ENCODE measurements at places on chromosomes 3 and 15.

GRCh38 chr3:137765310-137766033, 1.4 kb downstream of the SOX14 start:
- no peak for DNase-seq

DNA sequence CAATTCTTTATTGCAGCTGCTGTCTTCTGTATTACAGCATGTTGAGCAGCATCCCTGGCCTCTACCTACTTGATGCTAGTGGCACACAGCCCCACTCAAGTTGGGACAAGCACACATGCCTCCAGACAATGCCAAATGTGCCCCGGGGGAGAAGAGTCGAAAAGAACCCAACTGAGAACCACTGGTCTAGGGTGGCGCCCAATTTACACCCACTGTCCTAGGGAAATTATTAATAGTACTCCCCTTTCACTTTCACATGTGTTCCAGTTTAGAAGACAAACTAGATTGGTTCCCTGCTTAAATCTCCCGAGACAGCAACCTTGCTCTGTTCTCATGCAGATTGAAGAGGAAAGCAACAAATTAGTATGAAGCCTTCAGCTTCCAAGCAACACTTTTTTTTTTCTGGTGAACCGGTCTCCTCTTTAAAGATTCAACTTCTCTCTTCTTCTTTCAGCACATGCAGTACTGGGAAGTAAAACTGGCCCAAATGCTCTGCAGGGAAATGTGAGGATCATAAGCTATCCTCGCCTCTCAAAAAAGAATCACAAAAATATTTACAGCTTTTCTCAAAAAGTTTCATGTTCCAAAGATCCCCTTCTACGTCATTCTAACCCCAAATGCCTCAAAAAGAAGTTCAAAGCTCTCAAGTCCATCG, 823.9 kb upstream of the CFAP20DC start:
- DNase-seq: no peak

DNA sequence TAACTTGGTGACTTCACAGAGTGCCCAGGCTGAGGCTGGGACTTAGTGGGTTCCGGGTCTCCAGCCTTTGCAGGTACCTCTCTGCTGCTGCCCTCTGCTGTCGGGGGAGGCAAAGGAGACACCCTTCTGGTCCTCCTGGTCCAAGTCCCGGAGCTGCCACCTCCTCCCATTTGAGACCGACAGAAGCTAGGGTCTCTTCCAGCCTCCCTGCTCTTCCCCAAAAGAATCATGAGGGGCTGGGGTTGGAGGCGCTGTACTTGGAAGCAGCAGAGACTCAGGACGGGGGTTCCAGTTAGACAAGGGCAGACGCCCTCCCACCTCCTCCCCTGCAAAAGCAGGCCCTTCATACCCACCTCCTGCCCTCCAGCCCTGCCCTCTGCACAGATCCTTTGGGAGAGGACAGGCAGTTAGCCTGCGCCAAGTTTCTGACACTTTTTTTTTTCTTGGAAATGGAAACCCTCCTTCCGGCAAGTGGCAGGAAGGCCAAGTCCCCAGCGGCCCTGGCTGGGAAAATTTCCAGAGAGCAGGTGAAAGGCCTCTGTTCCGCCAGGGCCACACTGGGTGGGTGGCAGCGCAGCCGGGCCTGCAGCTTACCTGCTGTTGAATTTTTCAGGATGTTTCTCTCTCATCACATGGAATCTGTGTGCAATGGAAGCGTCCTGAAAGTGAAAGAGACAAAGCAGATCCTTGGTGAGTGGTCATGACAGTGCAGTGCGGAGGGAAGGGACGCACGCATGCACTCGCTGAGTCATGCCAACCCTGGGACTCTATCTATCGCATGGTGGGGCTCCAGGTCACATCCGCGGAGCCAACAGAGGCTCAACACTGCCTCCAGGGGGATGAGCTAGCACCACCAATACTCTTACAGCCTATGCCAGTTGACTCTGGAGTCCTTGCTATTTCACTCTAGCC, 119.9 kb downstream of the DGKG start:
- DNase-seq: peak; percentile 84

DNA sequence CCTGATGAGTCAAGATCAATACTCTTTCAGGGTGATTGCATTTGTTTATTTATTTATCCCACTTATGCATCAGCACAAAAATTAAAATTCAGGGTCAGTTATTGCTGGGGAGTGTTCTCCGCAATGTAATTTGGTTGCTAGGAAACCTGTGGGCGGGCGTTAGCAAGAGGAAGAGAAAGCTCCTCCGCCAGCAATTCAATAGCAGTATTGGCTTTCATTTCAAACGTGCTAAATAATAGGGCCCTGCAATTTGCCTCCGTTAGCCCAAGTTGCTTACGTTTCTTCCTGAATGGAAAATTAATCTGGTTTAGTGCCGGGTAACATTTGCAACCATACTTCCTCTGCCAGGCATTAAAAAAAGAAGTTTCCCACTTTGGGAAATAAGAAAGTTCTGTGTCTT, 35.5 kb upstream of the PLCL2 start:
- peak; percentile 44 for DNase-seq

GRCh38 chr3:4693620-4694019, 200.5 kb downstream of the ITPR1 start:
- DNase-seq: no peak

- no peak for DNase-seq
Measured at GRCh38 chr3:32117320-32117719, 10.9 kb downstream of the GPD1L start.

- DNase-seq: no peak
Measured at GRCh38 chr3:183172051-183172639, 9.6 kb upstream of the LAMP3 start.

DNA sequence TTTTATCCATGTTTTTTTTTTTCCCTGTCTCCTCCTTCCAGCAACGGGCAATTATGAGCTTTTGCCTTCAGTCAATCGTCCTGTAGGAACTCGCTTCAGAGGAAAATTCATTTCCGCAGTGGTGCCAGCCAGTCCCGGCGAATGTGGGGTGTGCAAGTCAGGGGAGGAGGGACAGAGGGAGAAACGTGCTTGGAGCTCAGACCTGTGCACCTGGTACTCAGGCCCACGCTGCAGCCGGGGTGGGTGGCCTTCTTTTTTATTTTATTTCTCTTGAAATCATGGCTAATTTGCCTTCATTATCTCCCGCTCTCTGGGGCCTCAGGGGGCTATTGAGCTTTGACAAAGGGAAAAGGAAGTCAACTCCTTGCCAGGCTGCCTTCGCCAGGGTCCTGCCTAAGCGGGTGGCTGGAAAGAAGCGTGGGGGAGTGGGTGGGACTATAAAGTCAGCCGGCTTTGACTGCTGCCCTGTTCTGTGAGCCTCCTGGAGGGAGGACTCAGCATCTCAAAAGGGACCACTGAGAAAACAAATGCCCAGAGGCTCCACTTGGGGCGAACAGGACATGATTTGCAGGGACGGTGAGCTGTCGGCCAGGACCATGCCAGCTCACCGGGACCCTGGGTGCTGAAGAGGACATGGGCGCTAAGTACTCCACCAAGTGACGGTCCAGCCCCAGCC, 5.5 kb downstream of the GRIP2 start:
- no peak for DNase-seq

GRCh38 chr3:9623148-9623547, 26.2 kb upstream of the MTMR14 start:
- no peak for DNase-seq

- no peak for DNase-seq
Measured at GRCh38 chr15:68469162-68470048, 37.4 kb upstream of the ITGA11 start.

GRCh38 chr3:126621171-126621570, 33.8 kb downstream of the TXNRD3 start:
- DNase-seq: peak; percentile 18

Measured in gastrocnemius medialis (tissue), 4 donors.